T-helper 2 cell (primary cell): ENCODE measurements at places on chromosomes 12 and 14.

GRCh38 chr12:2283480-2283879 is 230.7 kb downstream of the CACNA1C start:
- DNase-seq: no peak

- DNase-seq: no peak
These were observed 27.8 kb downstream of the ANKRD9 start for GRCh38 chr14:102481791-102482238.

DNA sequence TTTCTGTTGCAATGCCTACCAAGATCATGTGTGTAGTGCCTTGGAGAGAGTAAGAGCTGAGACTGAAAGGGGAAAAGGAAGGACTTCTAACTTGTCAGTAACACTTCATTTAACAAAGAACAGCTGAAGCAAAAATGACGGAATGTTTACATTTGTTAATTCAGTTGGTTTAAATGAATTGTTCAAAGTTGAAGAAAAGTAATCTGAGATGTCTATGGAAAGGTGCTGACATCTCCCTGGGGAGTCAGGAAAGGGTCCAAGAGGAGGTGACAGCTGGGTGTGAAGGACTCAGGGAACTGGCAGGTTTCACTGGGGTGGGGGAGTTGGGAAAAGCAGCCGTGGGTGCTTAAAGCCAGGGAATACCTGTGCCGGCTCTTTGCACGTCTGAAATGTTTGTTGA is 7.9 kb downstream of the TMEM63C start:
- no peak for DNase-seq

DNA sequence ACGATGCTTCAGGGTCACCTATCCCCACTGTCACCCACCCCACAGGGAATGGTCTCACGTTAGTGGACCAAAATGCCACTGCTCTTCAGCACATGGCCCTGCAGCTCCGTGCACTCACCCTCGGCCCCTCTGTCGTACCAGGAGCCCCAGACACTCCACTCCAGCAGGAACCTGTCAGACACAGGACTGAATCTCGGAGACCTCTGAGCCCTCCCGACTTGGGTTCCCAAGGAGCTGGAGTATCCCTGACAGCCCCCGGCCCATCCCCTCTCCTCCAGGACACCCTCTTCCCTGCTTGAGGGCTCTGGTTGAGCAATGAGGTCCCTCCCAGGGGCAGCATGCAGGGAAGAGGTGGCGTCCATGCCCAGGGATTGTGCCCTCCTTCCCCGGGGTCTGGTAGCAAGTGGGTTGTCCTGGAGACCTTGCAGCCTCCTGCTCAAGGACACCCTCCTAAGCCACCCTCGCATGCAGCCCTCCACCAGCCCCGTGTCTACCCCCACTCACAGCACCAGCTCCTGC is 20.4 kb upstream of the LRTM2 start:
- DNase-seq: no peak

GRCh38 chr14:92217936-92218335 is 96.2 kb downstream of the CPSF2 start:
- no peak for DNase-seq

DNA sequence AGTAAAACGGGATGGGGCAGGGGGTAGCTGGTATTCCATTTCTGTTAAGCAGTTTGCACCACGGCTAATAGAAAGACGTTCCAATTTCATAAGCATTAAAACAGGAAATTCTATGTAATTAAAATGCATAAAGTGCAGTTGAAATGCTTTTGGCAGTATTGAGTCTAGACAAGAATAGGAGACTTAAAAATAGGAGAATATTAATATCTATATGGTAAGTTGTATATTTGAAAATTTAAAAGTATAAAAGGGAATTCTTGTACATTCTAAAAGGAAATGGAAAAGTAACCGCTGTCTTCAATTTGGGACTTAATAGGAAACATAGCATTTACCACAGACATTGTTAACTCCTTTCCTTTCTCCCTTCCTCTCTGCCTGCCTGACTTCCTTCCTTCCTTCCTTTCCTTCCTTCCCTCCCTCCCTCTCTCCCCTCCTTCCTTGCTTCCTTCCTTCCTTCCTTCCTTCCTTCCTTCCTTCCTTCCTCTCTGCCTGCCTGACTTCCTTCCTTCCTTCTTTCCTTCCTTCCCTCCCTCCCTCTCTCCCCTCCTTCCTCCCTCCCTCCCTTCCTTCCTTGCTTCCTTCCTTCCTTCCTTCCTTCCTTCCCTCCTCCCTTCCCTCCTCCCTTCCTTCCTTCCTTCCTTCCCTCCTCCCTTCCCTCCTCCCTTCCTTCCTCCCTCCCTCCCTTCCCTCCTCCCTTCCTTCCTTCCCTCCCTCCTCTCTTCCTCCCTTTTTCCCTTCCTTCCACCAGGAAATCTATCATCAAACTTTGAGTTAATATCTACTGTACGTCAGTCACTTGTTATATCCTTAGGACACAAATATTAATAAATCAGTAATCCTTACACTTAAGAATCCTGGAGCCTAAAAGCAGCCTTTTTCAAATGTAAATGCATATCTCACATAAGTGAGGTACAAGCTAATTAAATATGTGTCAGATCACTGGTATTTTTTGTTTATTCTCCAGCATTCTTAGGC is 1049.3 kb downstream of the GALC start:
- DNase-seq: no peak

GRCh38 chr14:96965885-96966595 is 168.9 kb downstream of the VRK1 start:
- no peak for DNase-seq

DNA sequence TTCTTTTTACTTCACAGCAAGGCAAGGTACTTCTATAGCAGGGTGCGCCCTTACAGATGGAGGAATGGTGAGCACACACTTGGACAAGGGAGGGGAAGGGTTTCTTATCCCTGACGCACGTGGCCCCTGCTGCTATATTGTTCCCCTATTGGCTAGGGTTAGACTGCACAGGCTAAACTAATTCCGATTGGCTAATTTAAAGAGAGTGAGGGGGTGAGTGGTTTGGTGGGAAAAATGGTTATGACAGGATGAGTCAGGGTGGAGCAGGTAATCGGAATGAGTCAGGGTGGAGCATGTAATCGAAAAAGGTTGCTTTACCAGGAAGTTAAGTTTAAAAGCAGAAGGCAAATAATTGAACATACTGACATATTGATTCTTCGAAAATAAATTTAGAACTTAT is 23.7 kb upstream of the RAB21 start:
- DNase-seq: no peak

- no peak for DNase-seq
These were observed 26.6 kb upstream of the RTRAF start for GRCh38 chr14:51962711-51963110.

DNA sequence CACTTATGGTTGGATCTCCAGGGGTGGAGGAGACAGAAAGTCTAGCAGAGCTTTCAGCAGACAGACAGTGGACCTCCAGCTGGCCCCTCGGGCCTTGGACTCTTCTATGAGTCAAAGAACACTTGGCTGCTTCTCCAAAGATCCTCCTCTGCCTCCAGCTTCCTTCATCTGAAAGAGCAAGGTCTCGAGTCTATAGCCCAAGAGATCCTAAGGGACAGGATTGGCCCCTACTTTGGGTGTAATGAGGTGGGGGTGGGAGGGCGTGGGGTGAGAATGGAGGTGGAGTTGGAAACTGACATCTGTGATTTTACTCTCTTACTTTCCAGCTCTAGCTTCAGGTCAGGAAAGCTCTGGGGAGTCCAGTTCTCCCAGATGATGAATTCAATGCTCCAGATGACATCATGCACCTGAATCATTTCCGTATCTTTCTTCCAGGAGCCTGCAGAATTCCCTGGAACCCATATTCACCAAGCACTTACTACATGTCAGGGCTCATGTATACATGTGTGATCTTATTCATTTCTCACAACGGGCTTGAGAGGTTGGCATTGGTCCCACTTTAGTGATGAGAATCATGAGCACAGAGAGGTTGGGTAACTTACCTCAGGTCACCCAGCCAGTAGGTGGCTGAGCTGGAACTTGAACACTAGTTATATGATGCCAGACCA is 10.2 kb upstream of the PGF start:
- DNase-seq: no peak

GRCh38 chr14:103206836-103207387 is 83.7 kb downstream of the TNFAIP2 start:
- DNase-seq: no peak

- no peak for DNase-seq
These were observed 264.3 kb upstream of the GARIN6 start for GRCh38 chr12:99383258-99383657.

DNA sequence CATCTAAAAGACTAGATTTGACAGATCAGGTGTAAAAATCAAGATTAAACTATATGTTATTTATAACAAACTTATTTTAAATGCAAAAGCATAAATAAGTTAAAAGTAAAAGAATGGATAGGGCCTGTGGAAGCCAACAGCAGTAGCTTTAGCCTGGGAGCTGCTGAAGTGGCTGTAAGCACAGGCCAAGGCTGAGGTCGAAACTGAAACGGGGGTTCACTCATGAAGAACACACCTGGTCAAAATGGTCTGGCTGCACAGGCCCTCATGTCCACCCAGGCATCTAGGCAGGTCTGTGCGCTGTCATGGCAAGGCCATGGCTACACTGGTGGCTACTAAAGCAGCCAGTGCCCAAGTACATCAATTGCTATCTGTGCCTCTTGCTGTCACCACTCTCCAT is 23.1 kb downstream of the CATSPERB start:
- no peak for DNase-seq

GRCh38 chr12:75852143-75852542 is 179.4 kb downstream of the PHLDA1 start:
- DNase-seq: no peak

DNA sequence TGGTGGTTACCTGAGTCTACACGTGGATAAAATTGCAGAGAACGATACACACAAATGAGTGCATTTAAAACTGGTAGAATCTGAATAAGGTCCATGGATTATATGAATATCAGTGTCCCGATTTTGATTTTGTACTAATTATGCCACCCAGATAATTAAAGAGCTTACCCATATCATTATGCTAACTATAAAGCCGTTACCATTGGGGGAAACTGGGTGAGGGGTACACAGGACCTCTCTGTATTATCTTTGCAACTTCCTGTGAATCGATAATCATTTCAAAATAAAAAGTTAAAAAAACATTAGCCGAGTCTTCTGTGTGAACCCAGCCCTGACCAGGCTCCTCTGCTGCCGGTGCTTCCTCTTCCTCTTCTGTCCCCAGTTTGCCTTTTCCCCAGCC is 107.1 kb downstream of the SMOC1 start:
- DNase-seq: no peak

- DNase-seq: no peak
These were observed 218.9 kb downstream of the ACSS3 start for GRCh38 chr12:81296556-81297305.

DNA sequence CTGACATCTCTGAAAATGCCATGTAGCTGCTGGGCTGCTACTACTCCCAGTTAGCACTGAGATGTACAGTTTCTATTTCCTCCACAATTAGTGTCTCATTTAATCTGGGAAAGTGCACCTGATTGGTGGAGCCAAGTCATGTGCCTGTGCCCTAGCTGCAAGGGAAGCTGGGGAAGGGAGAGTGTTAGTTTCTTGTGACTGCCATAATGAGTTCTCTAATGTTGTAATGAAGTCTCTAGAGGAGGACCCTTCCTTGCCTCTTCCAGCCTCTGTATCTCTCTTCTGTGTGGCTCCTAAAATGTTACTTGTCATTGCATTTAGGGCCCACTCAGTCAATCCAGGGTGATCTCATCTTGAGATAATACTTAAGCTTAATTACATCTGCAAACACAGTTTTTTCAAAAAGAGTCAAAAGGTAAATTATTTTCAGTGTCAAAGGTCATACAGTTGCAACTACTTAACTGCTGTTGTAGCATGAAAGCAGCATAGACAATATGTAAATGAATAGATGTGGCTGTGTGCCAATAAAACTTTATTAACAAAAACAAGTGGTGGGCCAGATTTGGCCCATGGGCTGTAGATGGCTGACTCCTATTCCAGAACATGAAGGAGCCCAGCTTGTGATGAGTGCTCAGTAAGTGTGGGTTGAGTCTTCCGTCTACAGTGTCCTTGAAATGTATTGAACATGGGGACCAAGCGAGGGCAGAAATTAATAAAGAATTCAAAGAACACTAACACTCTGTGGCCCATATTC is 137.2 kb upstream of the MAP1LC3B2 start:
- DNase-seq: no peak

GRCh38 chr12:3045494-3045893 is 31.7 kb upstream of the TSPAN9 start:
- DNase-seq: no peak

DNA sequence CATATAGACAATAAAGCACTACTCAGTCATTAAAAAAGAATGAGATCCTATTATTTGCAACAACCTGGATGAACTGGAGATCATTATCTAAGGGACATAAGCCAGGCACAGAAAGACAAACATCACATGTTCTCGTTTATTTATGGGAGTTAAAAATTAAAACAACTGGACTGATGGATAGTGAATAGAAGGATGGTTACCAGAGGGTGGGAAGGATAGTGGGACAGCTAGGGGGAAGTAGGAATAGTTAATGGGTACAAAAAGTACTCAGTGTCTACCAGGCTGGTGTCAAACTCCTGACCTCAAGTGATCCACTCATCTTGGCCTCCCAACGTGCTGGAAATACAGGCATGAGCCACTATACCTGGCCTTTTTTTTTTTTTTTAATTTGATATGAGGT is 56.7 kb upstream of the KTN1 start:
- no peak for DNase-seq

DNA sequence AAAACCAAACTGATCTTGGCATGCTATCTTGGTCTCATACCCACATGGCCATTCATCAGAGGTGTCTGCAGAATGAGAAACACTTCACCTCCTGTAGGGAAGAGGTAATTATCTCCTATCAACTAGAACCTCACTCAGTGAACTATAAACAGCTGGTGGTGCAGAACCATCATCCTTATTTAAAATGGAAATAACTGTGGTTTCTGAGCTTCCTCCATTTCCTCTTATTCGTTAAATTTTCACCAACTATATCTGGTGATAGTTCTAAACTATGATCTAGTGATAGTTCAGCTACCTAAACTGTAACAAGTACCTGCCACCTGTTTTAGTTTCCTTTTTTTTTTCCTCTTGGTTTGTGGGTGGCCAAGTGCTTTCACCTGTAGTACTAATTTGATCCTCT is 218.5 kb downstream of the FUT8 start:
- no peak for DNase-seq

DNA sequence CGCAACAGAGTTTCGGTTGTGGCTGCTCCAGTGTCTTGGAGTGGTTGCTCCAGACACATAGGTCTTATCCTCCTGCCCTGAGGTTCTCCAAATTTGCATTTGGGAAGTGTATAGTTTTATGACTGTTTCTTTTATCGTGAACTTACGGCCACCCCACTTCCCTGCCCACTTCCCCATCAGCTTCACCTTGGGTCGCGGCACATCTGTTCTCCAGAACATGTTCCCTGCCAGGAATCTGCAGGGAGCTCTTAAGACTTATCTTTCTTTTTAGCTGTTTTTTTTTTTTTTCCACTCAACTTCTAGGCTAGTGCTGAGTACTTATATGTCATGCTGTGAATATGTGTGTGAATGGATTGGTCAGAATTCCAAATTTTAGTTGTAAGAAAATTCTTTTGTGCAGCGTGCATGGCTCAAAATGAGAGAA is 75.4 kb downstream of the ETV6 start:
- no peak for DNase-seq

GRCh38 chr14:75132382-75133086 is 5.7 kb upstream of the NEK9 start:
- DNase-seq: no peak
